ENCODE measurements at places on chromosomes 13 and 19. TPM values are rescaled to one million over a fixed set of nuclear protein-coding genes. Genes with fewer than 3 reads are reported as not detected.

- no peak overlapping the region for H3K4me3 ChIP-seq
- H3K36me3 ChIP-seq, result no peaks in the 10 kb centered on the region
Measured at GRCh38 chr13:43196086-43196621, 172.8 kb downstream of the DNAJC15 start.

PRRG2 gene
- 1.1 TPM for total RNA-seq

ACP7 gene
- not detected for total RNA-seq

- peaks cover 84% of the 10 kb centered on the region for H3K27me3 ChIP-seq
- no peak overlapping the region for H3K27ac ChIP-seq
- H3K4me1 ChIP-seq, result peaks cover 37% of the 10 kb centered on the region
- peaks cover 16% of the 10 kb centered on the region for H3K36me3 ChIP-seq
Measured at GRCh38 chr19:49434907-49435583, 6.3 kb downstream of the SLC17A7 start.

- DNase-seq, result no peak
- peak overlapping the region; percentile 99 for H3K27ac ChIP-seq
- H3K4me3 ChIP-seq, result peak overlapping the region; percentile 97
- no peaks in the 10 kb centered on the region for H3K27me3 ChIP-seq
Measured at GRCh38 chr19:19820774-19821320, 703 bp downstream of the ZNF506 start.

GRCh38 chr19:35015270-35015953, 14.9 kb upstream of the SCN1B start:
- peaks cover 43% of the 10 kb centered on the region for H3K4me1 ChIP-seq
- no peak for DNase-seq
- peaks cover 10% of the 10 kb centered on the region for H3K36me3 ChIP-seq
- peak overlapping the region; percentile 98 for H3K27ac ChIP-seq
- H3K27me3 ChIP-seq, result no peaks in the 10 kb centered on the region
- H3K4me3 ChIP-seq, result no peak overlapping the region

CGB2 gene
- total RNA-seq, result not detected

DNA sequence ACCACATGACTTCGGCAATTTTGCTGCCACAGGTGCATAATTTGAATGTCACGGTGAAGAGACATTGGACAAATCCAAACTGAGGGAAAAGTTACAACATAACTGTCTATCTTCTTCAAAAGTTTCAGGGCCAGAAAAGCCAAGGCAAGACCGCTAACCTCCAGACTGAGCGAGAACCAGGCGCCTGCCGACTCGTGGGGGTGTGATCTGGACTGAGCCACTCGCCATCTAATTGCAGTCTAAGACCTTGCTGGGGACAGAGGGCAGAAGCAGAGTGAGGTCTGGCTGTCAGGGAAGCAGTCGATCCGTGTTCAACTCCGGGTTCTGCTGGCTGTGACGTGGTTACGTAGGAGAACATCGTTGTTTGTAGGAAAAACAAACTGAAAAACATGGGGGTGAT, 88.6 kb downstream of the SPACA7 start:
- no peak for DNase-seq
- no peaks in the 10 kb centered on the region for H3K27me3 ChIP-seq
- no peak overlapping the region for H3K27ac ChIP-seq
- no peak overlapping the region for H3K4me3 ChIP-seq
- no peaks in the 10 kb centered on the region for H3K36me3 ChIP-seq
- no peaks in the 10 kb centered on the region for H3K4me1 ChIP-seq

LRRC63 gene
- 0.39 TPM for total RNA-seq

DNA sequence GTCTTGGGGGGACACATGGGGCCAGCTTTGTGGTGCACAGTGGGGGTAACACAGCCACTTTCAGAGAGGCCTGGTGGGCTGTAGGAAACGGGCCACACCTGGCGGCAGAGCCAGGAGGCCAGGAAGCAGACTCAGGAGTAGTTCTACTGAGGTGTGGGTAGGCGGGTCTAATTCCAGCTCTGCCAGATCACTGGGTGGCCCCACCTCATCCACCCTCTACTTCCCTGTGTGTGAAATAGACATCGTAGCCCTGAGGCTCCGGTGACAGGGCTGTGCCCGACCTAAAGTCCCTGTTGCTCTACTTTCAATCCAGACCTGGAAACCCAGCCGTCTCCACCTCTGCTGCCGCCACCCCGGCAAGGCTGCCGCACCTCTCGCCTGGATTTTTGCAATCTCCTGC, 4.0 kb downstream of the NKPD1 start:
- no peak for DNase-seq
- no peak overlapping the region for H3K4me3 ChIP-seq
- H3K27ac ChIP-seq, result no peak overlapping the region
- no peaks in the 10 kb centered on the region for H3K36me3 ChIP-seq
- H3K4me1 ChIP-seq, result peaks cover 24% of the 10 kb centered on the region

DNA sequence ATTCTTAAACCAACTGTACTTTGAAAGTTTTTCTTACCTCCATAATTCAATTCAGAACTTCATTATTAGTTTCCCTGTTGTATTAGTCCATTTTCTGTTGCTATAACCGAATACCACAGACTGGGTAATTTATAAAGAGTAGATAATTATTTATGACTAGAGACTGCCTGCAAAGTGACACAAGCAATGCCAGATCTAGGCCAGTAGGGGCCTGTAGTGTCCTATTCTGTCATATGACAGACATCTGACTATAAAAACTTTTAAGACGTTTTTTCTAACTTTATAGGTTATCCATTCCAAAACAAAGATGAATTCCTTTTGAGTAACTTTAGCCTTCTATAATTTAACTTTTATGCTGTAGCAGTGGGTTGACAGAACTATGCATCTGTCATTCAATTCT, 2783.8 kb downstream of the PCDH9 start:
- no peak overlapping the region for H3K27ac ChIP-seq
- no peak overlapping the region for H3K4me3 ChIP-seq
- no peaks in the 10 kb centered on the region for H3K27me3 ChIP-seq
- no peaks in the 10 kb centered on the region for H3K36me3 ChIP-seq
- DNase-seq, result no peak
- H3K4me1 ChIP-seq, result no peaks in the 10 kb centered on the region

GRCh38 chr19:18852648-18853047, 20.9 kb downstream of the UPF1 start:
- no peak for DNase-seq
- H3K4me1 ChIP-seq, result peaks cover 15% of the 10 kb centered on the region
- no peaks in the 10 kb centered on the region for H3K27me3 ChIP-seq
- peaks cover 5% of the 10 kb centered on the region for H3K36me3 ChIP-seq

GRCh38 chr19:15401397-15401710, 17.4 kb downstream of the AKAP8L start:
- H3K27me3 ChIP-seq, result no peaks in the 10 kb centered on the region
- no peak for DNase-seq
- peaks cover 4% of the 10 kb centered on the region for H3K36me3 ChIP-seq
- H3K27ac ChIP-seq, result no peak overlapping the region
- peaks cover 22% of the 10 kb centered on the region for H3K4me1 ChIP-seq
- no peak overlapping the region for H3K4me3 ChIP-seq

CNFN gene
- total RNA-seq, result not detected

DNA sequence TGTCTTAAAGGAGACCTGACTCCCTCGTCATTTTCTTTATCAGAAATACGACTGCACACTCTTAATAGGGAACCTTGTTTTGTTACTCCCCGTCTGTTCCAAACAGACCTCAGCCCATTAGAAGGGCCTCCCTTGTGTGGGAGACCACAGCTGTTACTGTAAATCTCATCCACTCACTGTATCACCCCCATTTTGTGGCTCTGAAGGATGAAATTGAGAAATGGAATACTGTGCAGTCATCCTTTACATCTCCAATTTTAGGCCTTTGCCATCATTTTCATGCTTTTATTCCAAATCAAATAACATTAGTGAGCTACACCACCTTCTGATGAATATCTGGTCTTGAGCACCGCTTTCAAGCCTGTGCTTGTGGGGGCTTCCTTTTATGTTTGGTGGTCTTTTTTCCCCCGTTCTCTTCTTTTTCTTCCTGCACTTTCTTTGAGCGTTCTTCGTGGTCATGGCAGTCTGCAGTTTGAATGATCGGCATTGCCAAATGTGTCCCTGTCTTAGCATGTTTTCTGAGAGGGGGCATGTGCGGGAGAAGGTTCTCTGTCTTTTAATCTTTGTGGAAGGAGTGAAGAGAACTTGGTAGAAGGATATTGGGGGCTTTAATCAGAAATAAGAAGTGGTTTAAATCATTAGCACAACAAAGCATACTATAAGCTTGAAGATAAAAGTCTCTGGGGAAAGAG, 65.8 kb downstream of the GGACT start:
- H3K4me1 ChIP-seq, result peaks cover 9% of the 10 kb centered on the region
- H3K27me3 ChIP-seq, result no peaks in the 10 kb centered on the region
- peaks cover 3% of the 10 kb centered on the region for H3K36me3 ChIP-seq
- DNase-seq, result no peak

DNA sequence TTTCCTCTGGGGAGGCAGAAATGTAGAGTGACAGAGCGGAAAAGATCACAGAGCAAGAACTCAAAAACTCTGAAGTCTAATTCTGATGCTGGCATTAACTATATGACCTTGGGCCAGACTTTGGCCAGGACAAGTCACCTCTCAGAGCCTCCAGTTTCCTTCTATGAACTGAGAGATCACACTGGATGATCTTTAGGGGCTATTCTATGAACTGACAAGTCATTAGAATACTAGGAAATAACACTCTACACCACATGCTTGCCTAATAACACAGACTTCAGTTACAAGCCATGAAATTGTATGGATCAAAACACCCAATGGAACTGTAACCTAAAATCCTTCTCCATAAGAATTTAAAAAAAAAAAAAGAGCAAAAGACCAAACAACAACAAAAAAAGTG, 16.9 kb downstream of the SLC25A30 start:
- H3K27ac ChIP-seq, result peak overlapping the region; percentile 85
- peaks cover 11% of the 10 kb centered on the region for H3K4me1 ChIP-seq
- H3K36me3 ChIP-seq, result peaks cover 5% of the 10 kb centered on the region
- H3K27me3 ChIP-seq, result no peaks in the 10 kb centered on the region
- no peak overlapping the region for H3K4me3 ChIP-seq

SBK3 gene
- not detected for total RNA-seq

DNA sequence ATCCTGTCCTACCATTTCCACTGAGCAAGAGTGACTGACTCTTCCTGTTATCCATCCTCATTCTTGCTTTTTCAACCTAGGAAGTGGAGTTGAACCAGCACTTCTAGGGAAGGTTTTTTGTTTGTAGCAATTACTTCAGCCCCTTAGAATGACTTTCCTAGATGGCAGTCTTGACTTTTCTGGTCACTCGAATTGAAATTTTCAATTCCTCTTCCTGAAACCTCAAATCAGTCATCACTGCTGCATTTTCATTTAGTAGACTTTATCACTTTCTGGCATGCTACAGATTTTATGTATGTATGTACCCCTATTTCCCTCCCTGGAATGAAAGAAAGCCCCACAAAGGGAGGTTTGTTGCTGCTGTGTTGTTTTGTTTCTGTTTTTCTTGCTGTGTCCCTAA, 915.9 kb downstream of the PCDH17 start:
- H3K4me3 ChIP-seq, result no peak overlapping the region
- no peak overlapping the region for H3K27ac ChIP-seq
- H3K36me3 ChIP-seq, result no peaks in the 10 kb centered on the region

- H3K4me1 ChIP-seq, result peaks cover 24% of the 10 kb centered on the region
- no peaks in the 10 kb centered on the region for H3K36me3 ChIP-seq
- DNase-seq, result no peak
- no peak overlapping the region for H3K27ac ChIP-seq
- no peaks in the 10 kb centered on the region for H3K27me3 ChIP-seq
Measured at GRCh38 chr19:47228937-47229675, 1.9 kb downstream of the BBC3 start.

DCT gene
- 0.16 TPM for total RNA-seq

DNA sequence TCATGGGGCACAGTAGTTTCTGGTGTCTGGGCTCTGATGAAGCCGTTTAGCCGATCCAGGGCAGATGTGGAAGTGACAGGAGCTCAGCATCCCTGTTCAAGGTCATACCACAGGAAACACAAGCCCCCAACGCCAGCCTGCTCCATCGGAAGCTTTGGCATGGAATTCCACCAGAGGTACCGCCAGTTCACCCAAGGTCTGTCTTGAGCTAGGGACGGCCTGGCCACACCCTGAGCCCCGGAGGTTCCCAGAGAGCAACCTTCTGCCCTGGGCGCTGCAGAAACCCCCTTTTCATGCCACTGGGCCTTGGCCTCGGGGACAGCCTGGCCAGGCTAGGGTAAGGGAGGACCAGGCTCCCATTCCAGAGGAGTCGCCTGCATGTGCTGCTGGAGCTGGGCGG, 39.4 kb upstream of the TPM4 start:
- H3K4me1 ChIP-seq, result peaks cover 12% of the 10 kb centered on the region
- H3K36me3 ChIP-seq, result no peaks in the 10 kb centered on the region
- DNase-seq, result no peak
- H3K27ac ChIP-seq, result no peak overlapping the region
- no peak overlapping the region for H3K4me3 ChIP-seq
- no peaks in the 10 kb centered on the region for H3K27me3 ChIP-seq

- DNase-seq, result no peak
- H3K27ac ChIP-seq, result no peak overlapping the region
- no peaks in the 10 kb centered on the region for H3K36me3 ChIP-seq
Measured at GRCh38 chr19:55535173-55535964, 1.6 kb downstream of the SBK2 start.

- peaks cover 22% of the 10 kb centered on the region for H3K27me3 ChIP-seq
- no peaks in the 10 kb centered on the region for H3K36me3 ChIP-seq
- no peak overlapping the region for H3K27ac ChIP-seq
- no peak overlapping the region for H3K4me3 ChIP-seq
Measured at GRCh38 chr19:3285647-3286176, 61.3 kb downstream of the CELF5 start.

- no peaks in the 10 kb centered on the region for H3K27me3 ChIP-seq
- DNase-seq, result no peak
- peaks cover 7% of the 10 kb centered on the region for H3K36me3 ChIP-seq
- peaks cover 30% of the 10 kb centered on the region for H3K4me1 ChIP-seq
- no peak overlapping the region for H3K4me3 ChIP-seq
- H3K27ac ChIP-seq, result no peak overlapping the region
Measured at GRCh38 chr13:31927219-31927653, 104.3 kb upstream of the FRY start.

GRCh38 chr13:51269039-51269438, 46.8 kb downstream of the FAM124A start:
- no peaks in the 10 kb centered on the region for H3K36me3 ChIP-seq
- no peak overlapping the region for H3K4me3 ChIP-seq
- H3K27ac ChIP-seq, result no peak overlapping the region
- no peaks in the 10 kb centered on the region for H3K4me1 ChIP-seq

DNA sequence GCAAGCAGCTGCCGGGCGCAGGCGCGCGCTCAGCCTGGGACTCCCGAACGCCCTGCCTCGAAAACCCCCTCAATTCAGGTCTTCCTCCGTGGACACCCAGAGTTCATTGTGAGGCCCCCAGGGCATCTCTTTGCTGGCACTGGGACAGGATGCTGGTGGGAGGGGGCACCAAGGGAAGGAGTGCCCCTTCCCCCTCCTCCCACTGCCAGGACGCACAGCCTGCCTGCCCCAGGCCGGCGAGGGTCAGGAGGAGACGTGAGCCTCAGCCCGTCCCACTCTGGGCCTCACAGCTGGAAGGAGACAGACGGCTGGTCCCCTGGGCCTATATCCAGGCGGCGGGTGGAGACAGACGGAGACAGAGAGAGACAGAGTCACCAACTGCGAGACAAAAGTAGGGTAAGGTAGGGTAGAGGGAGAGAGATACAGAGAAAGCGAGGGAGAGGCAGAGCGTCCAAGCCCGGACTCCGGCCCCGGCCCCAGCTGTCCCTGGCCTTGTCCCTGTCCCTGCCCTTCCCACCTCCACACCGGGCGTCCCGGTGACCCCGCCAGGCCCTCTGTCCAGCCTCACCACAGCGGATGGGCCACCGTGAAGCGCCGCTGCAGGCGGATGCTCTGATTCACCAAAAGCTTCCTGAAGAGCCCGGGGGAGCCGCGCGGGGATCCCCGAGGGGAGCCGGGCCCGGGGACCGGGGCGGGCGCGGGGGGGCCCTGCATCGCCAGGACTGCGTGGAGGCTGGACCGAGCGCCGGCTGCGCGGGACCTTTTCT, at the start of gene PDE4C:
Gene PDE4C (minus strand): TSS at position 737 of the 767 bp plus-strand sequence. CDS start 23 bp downstream, at position 714.
- no peak for DNase-seq
- peaks cover 15% of the 10 kb centered on the region for H3K4me1 ChIP-seq
- H3K27me3 ChIP-seq, result peaks cover 70% of the 10 kb centered on the region
- peaks cover 3% of the 10 kb centered on the region for H3K36me3 ChIP-seq
